Omental fat pad (tissue), 4 donors: ENCODE measurements at places on chromosomes 13 and 19. TPM values are rescaled to one million over a fixed set of nuclear protein-coding genes. Genes with fewer than 3 reads are reported as not detected.

The IZUMO2 gene
- not detected for total RNA-seq

The STOML3 gene
- total RNA-seq = not detected

The KLK12 gene
- total RNA-seq = not detected

The ZNF560 gene
- total RNA-seq = not detected

The NCAN gene
- not detected for total RNA-seq

The APLP1 gene
- total RNA-seq = 2.8 TPM

DNA sequence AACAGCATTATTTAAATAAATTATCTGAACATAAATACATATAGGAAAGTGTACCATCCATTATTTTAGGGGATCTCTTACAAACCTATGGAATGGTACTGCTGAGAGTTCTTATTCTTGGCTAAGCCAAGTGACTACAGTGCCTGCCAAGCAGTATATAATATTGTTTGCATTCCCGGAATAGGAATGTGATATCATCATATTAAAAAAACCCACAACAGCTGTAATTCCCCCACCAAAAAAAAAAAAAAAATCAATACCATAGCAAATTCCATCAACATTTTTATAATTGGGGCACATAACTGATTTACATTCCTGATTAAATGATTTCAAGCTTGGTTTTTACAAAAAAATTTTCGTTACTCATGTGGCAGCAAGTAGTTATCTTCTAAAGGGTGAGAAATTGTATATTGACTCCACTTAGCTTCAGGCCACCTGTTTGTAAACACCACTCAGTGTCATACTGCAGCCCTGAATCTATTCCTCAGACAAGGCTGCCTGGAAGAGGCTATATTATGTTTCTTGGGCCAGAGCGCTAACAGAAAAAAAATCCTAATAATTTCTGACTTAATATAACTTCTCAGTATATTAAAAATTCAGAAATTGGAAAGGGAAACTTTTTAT, 278.1 kb downstream of the DNAJC15 start:
- DNase-seq = no peak

DNA sequence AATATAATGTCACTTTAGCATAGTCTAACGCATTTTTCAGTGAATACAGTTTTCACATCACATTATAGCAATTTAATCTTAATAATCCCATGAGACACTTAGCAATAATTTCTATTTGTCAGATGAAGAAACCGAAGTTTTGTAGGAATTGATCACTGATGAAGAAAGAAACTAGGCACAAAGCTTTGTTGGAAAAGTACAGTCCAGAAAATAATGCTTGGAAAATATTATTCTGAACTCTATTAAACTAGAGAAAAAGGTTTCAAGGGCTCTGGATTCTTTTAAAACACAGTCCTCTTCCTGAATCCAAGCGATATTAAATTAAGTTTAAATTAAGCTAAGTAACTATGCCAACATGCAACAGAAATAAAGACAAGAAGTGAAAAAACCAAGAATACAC, 62.2 kb downstream of the DCLK1 start:
- DNase-seq = no peak

- no peak for DNase-seq
Measured at GRCh38 chr19:1566392-1567115, 1.6 kb downstream of the MEX3D start.

- no peak for DNase-seq
Measured at GRCh38 chr19:41813911-41814310, 17.5 kb downstream of the CEACAM3 start.

DNA sequence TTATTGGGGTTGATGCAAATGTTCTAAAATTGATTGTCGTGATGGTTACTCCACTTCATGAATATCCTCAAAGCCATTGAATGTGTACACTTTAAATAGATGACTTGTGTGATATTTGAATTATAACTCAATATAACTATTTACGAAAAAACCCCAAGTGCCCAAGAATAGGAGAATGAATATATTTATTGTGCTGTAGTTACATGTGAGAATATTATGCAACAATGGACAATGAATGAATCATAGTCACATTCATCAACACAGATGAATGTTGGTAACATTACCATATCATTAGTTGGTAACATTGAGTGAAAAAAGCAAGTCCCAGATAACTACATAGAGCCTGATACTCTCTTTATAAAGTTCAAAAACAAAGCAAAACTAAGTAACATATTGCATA, 127.8 kb upstream of the UBL3 start:
- DNase-seq = no peak

- no peak for DNase-seq
Measured at GRCh38 chr19:36962346-36962745, 46.2 kb downstream of the ZNF568 start.

- DNase-seq = no peak
Measured at GRCh38 chr13:61084988-61085387, 330.7 kb downstream of the PCDH20 start.

DNA sequence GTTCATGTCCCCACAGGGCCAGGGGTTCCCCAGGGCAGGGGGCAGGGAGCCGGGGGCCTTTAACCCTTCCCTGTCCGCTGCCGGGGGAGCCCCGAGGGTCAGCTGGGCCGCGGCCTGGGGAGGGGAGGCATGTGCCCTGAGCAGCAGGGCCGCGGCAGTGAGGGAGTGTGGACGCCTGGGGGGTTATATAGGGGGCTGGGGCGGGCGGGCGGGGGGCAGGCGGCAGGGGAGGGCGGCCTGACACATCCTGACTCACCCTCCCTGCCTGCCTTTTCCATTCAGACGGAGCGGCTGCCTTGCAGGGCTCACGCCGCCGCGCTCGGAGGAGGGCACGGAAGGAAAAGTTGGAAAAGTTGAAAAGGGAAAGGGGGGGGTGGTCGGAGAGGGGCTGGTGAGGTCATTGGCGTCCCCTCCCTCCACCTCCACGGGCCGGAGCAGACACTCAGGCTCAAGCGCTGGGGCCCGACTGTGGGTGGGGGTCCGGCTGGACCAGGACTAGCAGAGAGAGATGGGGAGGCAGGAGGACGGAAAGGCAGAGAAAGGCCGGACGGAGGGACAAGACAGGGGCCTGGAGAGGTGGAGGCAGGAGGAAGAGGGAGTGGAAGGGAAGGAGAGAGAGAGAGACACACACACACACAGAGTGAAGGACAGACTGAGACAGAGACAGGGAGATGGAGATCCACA, at the start of gene IL11:
Gene IL11, minus strand, starts transcription at position 159 of the 684 bp plus-strand sequence. Its CDS starts 153 bp downstream, at position 6.
- no peak for DNase-seq

GRCh38 chr13:44489751-44490150, 86.4 kb downstream of the TSC22D1 start:
- DNase-seq = no peak

DNA sequence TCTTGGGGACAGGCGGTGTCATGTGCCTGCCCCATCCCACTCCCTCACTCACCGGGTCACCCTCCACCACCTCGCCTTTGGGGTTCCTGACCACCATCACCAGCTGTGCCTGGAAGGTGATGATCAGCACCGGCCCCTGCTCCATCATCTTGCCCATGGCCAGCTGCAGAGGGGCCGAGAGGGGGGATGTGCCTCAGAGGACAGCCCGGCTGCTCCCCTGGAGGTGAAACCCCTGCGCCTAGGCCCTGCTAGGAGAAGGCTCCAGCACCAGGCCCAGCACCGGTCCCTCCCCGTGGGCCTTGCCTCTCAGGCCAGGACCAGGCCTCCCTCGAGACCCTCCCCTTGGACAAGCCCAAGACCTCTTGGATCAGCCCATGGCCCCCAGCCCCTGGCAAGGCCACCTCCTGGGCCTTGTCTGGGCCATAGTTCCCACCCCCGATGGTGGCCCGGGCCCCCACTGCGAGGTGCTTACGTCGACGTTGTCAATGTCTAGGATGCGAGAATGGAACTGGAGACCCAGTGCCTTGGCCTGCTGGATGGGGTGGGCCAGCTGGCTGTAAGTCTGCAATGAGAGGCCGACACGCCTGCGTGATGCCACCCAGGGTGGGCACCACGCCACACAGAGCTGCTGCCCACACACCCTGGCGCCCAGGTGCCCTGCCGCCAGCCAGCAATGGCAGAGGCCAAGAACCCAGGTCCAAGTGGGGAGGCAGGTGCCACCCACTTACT, 1.8 kb upstream of the CTXN1 start:
- no peak for DNase-seq

DNA sequence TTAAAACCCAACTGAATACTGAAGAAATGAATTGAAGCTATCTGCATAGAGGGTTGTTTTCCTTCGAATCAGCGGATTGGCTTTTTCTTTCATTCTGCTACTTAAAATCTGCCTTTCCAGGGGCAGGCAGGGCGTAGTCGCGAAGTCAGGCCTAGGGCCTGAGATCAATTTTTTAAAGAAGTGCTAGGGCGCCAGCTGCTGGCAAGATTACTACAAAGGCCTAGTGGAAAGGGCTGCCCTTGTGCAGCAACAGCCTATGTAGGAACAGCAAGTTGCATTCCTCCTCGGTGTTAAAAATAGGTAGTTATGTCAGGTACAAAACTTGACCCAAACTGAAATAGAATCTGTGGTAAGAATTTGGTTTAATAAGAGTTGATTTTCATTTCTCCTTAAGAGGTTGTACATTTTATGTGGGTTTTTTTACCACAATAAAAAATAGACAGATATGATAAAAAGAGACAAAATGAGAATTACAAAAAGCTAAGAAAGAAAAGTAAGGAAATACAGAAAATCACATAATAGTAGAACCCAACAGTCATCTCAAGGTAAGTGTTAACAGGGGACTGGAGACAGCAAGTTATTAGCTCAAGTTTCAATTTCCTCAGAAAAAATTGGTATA, 9.5 kb upstream of the URAD start:
- DNase-seq = no peak

DNA sequence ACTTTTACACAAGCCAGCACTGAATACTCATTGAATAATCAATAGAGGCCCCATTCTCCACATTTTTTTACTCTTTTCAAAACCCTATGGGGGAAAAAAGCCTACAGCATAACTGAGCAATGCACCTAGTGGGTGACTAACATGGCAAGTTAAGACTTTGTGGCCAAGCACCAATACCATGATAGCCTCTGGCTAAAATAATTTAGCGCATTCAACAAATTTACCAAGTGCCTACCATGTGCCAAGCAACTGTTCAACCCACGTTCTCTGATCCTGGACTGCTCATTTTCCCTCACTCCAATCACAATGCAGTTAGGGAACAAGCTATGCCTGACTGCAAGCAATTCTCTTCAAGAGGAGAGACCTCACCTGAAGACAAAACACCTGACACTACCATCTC, 3.0 kb downstream of the ANKRD10 start:
- no peak for DNase-seq

DNA sequence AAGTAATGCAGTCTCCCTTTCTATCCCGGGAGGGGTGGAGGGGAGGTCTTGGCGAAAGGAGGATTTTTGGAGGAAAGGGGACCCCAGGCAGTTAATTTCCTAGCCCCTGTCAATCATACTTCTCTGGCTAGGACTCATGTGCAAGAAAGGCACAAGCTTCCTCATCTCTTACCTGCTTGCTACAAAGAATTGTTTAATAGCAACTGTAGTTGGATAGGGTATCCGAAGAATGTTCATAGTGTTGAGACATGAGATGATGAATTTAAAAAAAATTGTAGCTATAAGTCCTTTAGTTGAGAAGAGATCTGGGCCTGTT, 525 bp downstream of the BORA start:
- no peak for DNase-seq

- DNase-seq = no peak
Measured at GRCh38 chr13:21033856-21034602, 27.4 kb downstream of the LATS2 start.

DNA sequence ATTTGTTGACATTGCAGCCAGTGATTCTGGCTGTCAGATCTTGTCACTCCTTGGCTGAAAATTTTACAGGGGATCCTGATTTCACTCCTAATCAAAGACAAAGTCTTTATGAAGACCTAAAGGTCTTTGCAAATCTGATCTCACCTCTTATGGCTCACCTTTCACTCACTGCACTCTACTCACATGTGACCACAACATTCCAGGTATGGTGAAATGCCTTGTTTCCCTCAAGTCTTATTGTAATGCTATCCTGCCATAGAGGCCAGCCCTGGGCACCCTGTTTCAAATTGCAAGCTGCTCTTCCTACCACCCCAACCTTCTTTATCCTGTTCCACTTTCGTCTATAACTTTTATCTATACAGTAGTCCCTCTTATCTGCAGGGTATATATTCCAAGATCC, 200.1 kb downstream of the NDFIP2 start:
- no peak for DNase-seq

GRCh38 chr13:79530270-79530669, 49.3 kb downstream of the NDFIP2 start:
- DNase-seq = no peak

- no peak for DNase-seq
Measured at GRCh38 chr19:15825753-15826152, 10.3 kb upstream of the OR10H1 start.

GRCh38 chr13:43274881-43275280, 251.5 kb downstream of the DNAJC15 start:
- no peak for DNase-seq

DNA sequence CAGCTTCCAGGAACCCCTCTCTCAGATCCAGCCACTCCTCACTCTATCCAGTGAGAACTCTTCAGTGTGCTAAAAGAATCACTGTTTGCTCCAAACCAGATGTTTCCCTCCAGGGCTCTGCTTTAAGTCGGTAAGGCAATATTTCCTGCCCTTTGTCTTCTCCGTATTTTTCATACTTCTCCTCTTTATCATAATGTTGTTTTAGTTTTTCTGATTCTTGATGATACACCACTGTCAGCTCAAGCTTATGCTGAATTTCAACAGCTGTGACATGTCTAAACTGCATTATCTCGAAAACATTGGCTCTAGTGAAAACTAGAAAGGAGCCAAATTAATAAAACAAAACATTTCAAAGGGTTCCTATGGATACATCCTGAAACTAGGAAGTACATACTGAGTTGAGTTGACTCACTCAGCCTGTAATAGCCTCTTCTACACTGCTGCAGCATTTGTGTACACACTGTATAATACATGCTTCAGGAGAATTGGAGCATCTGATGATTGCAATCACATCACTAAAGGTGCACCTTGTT, 39.8 kb downstream of the GPR180 start:
- no peak for DNase-seq

GRCh38 chr13:95245071-95245470, 56.2 kb downstream of the ABCC4 start:
- DNase-seq = no peak

DNA sequence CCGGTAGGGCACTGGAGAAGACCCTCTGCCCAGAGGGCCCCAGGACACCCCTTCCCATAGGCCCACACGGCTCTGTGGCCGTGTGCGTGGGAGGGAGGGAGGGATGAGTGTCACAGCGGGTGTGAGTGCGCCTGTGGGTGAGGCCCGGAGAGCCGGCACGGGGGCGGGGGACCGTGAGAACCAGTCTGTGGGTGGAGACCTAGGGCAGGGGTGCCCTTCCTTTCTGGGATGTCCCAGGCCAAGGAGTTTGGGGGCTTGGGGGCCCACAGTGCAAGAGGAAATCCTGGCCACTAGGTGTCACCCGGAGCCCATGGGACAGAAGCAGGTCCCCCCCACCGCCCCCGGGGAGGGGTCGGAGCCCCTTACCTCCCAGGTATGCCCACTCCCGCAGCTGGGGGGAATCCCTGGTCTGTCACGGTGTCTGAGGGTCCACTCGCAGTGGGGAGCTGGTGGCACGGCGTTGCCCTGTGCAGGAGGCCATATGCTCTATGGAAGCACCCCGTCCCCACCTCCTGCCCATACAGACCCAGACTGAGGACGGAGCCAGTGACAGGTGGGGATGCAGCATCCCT, 16.0 kb upstream of the SLC7A10 start:
- no peak for DNase-seq

GRCh38 chr19:40159744-40160143, 31.5 kb upstream of the MAP3K10 start:
- DNase-seq = no peak

GRCh38 chr19:8146877-8147581, 2.4 kb downstream of the FBN3 start:
- no peak for DNase-seq
